Activated naive CD4-positive, alpha-beta T cell treated with anti-CD3 and anti-CD28 coated beads, Interleukin-2, amount 10 ng/mL, durations not matched to agents 5 hours and 36 hours (primary cell): ENCODE measurements at places on chromosomes 2 and 18. TPM values are rescaled to one million over a fixed set of nuclear protein-coding genes. Genes with fewer than 3 reads are reported as not detected.

The ARHGAP25 gene
- total RNA-seq = 79.6 TPM

The PER2 gene
- total RNA-seq = 14.1 TPM

The KCNG2 gene
- not detected for total RNA-seq

The UCN gene
- 3.6 TPM for total RNA-seq

The TTN gene
- 11.0 TPM for total RNA-seq

The CXCR1 gene
- total RNA-seq = 0.28 TPM

The PRSS56 gene
- not detected for total RNA-seq

The RNF125 gene
- total RNA-seq = 35.2 TPM

The DYNC1I2 gene
- 48.9 TPM for total RNA-seq

The FAM117B gene
- 26.7 TPM for total RNA-seq

The LDLRAD4 gene
- total RNA-seq = 32.5 TPM

The TMEM169 gene
- total RNA-seq = 2.9 TPM

The DSG1 gene
- not detected for total RNA-seq

The PPIG gene
- total RNA-seq = 59.0 TPM

The MYCN gene
- 0.14 TPM for total RNA-seq

The WDFY1 gene
- total RNA-seq = 68.0 TPM

The RAB1A gene
- 56.9 TPM for total RNA-seq

The MAP3K20 gene
- total RNA-seq = 12.2 TPM

The LHCGR gene
- not detected for total RNA-seq

The FOXI3 gene
- total RNA-seq = not detected

The SNED1 gene
- total RNA-seq = 15.2 TPM

The STPG4 gene
- total RNA-seq = 0.48 TPM

The TUBB8B gene
- total RNA-seq = not detected

The PTGR3 gene
- 41.2 TPM for total RNA-seq

The AMMECR1L gene
- 13.3 TPM for total RNA-seq

The CBLN2 gene
- not detected for total RNA-seq

The ELOA2 gene
- total RNA-seq = not detected

The RAB27B gene
- total RNA-seq = 2.1 TPM

The OSR1 gene
- not detected for total RNA-seq
